Stimulated activated CD8-positive, alpha-beta memory T cell treated with anti-CD3 and anti-CD28 coated beads, Interleukin-4, amount 100 ng/mL, for 4 hours (primary cell): ENCODE measurements at places on chromosomes 11 and 22.

GRCh38 chr11:108206969-108207682, 15.3 kb downstream of the NPAT start:
- DNase-seq = no peak

GRCh38 chr11:115330684-115331482, 173.3 kb downstream of the CADM1 start:
- no peak for DNase-seq

DNA sequence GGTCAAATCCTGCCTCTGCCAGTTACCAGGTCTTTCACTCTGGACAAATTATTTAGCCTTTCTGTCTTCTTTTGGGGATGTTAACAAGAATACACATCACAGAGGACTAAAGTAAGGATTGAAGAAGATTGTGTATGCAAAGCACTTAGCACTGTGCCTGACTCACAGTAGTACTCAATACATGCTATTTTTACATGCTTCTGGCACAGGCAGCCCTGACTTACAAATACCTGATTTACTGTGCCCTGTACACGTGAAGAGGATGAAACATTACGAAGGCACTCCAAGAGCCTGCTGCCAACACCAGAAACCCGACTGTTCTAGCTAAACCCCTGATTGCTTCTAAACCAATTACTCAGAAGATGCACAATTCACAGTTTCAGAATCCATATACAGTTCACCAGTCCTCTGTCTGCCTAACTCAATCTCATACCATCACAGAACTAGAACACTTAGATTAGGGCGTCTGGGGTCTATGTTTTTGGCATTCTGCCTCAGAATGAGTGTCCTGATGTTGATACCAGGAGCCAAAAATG, 300.9 kb upstream of the DDI1 start:
- DNase-seq = no peak

DNA sequence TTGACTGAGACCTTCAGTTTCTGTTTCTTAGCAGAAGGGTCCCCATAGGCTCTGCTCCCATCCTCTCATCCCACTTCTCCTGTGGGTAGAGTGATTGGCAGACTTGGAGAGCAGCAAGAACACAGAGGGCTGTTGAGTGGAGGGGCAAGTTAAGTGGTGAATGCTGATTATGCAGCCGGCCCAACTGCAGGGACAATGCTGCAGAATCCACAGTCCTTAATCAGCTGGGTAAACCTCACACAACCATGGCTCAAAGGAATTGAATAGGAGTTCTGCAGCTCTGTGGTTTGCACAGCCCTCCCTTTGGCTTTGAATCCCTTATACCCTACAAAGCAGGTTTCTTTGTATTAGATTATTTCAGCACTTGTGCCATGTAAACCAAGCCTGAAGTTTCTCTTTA, 161.1 kb downstream of the NAV2 start:
- DNase-seq = no peak

DNA sequence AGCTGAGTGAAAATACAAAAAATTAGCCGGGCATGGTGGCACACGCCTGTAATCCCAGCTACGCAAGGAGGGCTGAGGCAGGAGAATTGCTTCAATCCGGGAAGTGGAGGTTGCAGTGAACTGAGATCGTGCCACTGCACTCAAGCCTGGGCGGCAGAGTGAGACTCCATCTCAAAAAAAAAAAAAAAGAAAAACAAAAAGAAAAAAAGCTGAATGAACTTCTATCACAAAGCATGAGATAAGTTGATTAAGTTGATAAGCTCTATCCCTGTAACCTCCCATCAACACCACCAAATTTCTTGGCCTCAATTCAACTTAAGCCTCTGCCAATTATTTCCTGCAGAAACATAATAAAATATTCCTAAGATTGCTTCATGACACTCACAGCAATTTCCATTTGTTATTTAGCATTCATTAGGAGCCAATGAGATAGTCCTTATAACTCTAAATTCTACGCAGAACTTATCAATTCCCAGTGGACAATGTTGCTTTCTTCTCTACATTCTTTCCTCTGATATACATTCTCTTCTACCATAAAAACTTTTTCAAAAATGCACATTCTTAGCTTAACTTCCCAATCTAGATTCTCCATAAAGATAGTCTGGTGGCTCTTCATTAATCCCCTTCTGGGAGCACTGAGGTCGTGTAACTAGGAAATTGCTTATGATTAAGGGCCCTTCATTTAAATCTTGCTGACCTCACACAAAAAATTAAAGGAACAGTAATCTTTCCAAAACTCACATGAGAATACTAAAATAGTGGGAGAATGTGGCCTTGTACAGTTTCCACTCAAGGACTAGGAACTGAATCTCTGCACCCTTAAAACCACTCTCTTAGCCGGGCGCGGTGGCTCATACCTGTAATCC, 2.9 kb downstream of the AMBRA1 start:
- no peak for DNase-seq

GRCh38 chr11:74646954-74647353, 54.6 kb downstream of the POLD3 start:
- DNase-seq = no peak

DNA sequence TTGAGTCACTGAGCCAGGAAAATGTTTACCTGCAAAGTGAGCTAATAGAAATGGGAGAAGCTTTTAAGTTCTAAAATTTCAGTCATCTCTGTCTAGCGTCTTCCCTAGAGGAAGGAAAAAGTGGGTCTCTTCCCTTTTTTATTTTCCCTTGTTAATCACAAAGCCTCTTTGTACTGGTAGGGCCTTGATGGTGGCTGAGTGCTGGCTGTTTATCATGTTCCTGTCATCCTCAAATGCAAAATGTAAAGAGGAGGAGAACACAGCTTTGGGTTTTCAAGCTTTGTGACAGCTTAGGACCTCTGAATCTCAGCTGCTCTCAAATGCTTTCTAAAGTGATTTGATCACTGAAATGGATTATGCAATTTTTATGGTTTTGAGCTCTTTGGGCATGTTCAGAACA, 222.0 kb downstream of the TMEM135 start:
- DNase-seq = no peak

GRCh38 chr11:130420478-130421198, 7.8 kb downstream of the ADAMTS8 start:
- no peak for DNase-seq
